Activated CD8-positive, alpha-beta T cell treated with anti-CD3 and anti-CD28 coated beads, Interleukin-2, amount 10 ng/mL, durations not matched to agents 7 days and 5 days (primary cell): ENCODE measurements at places on chromosomes 7 and 10.

- DNase-seq = no peak
These were observed 105.9 kb upstream of the ZNF716 start for GRCh38 chr7:57343901-57344622.

GRCh38 chr10:88880282-88881076 is 434 bp downstream of the STAMBPL1 start:
- DNase-seq = peak; percentile 87

DNA sequence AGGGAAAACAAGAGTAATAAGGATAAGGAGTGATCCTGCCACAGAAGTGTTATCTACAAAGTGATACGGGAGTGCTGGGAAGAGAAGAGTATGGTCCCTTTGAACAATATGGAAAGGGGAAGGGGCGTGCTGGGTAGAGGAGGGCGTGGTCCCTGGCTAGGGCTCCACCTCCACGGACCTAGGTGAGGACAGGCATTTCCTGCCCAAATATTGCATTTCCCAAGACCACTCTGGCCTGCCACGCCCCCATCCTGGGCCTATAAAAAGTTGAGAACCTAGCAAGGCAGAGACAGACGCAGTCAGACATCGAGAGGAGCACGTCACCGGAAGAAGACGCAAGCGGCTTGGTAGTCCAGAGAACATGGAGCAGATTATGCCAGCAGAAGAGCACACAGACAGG is 22.8 kb downstream of the VSTM4 start:
- no peak for DNase-seq

GRCh38 chr7:132187869-132188789 is 388.1 kb downstream of the PLXNA4 start:
- no peak for DNase-seq

GRCh38 chr7:99003419-99003818 is 125.1 kb downstream of the TRRAP start:
- no peak for DNase-seq

GRCh38 chr7:137443616-137444015 is 100.1 kb upstream of the PTN start:
- no peak for DNase-seq

GRCh38 chr10:72511459-72511858 is 114.4 kb downstream of the MICU1 start:
- no peak for DNase-seq

DNA sequence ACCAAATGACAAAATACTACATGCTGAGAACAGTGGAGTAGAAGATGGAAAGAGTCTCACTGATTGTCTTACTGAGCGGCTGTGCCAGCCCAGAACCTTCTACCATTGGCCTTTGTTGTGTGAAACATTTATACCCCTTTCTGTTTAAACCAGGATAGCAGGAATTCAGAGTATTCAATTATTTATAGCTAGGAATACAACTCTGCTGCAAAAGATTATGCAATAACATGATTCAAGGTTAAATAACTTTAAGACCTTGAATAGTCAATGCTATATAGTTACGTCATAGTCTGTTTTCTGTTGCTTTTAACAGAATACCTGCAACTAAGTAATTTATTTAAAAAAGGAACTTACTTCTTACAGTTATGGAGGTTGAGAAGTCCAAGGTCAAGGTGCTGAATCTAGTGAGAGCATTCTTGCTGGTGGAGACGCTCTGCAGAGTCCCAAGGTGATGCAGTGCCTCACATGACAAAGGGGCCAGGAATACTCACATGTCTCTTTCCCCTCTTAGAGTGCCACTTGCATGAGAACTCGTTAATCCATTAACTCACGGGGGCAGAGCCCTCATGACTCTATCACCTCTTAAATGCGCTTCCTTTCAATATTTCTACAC is 371.8 kb downstream of the MDFIC start:
- no peak for DNase-seq

DNA sequence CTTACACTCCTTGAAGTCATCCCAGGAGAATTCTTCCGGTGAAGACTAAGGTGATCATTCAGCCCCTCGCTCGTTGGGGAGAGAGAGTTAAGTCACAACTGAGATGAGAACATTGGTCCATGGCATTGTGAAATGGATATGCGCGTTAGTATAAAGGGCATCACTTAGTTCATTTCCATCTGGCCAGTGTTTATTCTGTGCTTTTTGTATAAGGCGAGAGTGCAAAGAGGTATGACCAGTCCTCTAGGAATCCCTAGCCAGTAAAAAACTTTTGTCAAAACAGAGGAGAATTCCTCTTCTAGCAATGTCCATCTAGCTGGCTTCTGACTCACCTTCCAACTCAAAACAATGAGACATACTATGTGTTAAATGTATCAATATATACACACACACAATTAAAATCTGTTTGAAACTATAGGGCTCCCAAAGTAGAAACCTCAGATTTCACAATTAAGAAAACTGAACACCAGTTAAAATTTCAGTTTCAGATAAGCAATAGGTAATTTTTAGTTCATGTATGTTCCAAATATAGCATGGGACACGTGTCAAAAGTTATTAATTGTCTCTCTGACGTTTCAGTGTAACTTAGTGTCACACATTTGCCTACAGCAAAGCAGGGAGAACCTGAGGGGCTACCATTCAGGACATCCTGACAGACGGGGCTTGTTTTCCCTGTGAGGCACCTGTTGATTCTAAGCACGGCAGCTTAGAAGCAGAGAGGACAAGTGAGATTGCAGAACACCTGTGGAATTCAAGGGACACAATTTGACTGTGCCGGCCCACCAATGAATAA is 158.9 kb downstream of the KLF6 start:
- DNase-seq = no peak

- no peak for DNase-seq
These were observed 74.8 kb downstream of the SEPTIN14 start for GRCh38 chr7:55787796-55788195.

GRCh38 chr7:155593461-155594162 is 47.3 kb upstream of the CNPY1 start:
- DNase-seq = no peak

DNA sequence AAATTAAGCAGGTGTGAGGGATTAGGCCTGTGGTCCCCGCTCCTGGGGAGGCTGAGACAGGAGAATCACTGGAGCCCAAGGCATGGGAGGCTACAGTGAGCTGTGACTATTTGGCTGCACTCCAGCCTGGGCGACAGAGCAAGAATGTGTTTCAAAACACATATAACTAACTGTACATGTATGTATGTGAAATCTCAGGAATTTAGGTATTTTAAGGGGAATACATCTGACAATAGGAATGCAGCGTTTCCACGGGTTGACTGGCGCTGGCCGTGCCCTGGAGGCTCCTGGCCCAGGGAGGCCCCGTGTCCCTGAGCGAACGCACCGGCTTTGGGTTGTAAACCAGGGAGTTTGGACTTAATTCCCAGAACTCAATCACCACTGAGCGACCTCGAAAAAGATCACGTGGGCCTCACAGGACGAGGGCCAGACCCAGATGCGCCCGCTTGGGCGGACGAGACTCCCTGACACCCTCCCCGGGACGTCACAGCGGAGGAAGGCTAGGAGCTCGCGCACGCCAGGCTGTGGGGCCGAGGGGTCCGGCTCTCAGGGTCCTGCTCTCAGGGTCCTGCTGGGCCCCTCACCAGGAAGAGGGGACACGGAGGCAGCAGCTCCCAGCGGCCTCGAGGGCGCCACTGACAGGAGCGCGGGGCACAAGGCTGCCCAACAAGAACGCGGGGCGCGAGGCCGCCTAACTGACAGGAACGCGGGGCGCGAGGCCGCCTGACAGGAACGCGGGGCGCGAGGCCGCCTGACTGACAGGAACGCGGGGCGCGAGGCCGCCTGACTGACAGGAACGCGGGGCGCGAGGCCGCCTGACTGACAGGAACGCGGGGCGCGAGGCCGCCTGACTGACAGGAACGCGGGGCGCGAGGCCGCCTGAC is 18.4 kb downstream of the PTPRN2 start:
- DNase-seq = no peak

GRCh38 chr7:78080241-78080640 is 281.7 kb downstream of the PHTF2 start:
- DNase-seq = no peak

- DNase-seq = no peak
These were observed 76.5 kb downstream of the PPP1R17 start for GRCh38 chr7:31763548-31763947.

GRCh38 chr10:34522546-34522945 is 292.6 kb downstream of the PARD3 start:
- no peak for DNase-seq

DNA sequence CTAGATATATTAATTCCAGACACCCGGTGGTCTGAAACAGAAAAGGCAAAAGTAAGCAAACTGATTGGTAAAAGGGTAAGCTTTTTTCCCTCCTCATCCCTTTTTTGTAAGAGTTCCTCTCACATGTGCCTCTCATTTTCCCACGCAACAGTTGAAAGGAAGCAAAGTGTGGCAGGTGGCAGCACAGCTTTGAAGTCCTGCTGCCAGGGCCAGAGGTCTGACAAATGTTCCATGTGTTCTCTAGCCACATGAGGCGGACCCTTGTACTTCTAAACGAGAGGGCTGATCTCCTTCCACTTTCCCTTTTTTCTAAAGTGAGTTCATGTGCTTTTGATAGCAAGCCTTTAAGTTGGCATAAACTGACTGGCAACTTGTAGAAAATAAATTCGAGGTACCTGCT is 217.5 kb downstream of the POLR1F start:
- no peak for DNase-seq

DNA sequence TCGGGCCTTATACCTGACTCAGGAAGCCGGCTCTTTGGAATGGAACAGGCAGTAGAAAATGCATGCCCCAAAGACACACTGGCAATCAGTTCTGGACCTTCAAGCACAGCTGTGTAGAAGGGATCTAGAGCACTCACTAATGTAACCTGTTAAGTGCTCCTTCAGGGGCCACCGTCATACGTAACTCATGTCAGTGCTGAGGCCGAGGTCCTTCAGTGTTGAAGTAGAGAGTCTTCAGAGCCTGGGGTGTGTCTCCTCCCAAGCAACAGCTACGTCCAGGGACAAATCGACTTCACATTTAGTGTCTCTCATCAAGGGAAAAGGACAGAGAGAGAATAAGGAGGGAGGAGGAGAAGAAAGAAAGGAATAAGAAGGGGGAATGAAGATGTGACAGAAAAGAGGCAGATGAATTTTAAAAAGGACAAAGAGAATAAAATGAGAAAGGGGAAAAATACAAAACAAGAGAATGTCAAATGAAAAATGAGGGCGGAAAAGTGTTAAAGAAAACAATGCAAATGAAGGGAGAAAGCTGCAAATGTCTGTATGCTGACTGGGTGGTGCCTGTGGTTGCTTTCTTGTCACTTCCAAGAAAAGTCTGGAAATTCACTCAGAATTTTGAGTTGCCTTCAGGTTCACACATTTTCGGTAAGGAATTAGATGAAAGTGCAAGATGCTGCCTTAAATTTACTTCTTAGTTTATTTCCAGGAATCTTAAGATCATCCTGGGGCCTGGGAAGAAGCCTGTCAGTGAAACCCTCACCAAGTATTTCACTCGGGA is 989.4 kb downstream of the GRID1 start:
- no peak for DNase-seq

DNA sequence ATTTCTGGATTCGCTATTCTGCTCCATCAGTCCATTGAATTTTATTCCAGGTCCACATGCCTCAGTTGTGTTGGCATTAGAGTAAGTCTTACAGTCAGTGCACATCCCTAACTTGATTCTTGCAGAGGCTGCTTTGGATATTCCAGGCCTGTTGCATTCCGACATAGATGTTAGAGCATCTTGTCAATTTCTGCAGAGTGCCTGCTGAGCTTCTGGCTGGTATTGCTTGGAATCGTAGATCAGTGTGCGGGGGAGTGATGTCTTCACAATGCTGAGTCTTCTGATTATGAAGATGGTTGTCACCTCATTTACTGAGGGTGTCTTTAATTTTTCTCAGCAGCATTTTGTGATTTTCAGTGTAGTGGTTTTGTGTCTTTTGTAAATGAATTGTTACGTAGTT is 45.2 kb downstream of the INPP5A start:
- no peak for DNase-seq

- DNase-seq = no peak
These were observed 605.4 kb downstream of the INHBA start for GRCh38 chr7:41097501-41097900.

GRCh38 chr10:59012839-59013238 is 163.6 kb upstream of the PHYHIPL start:
- DNase-seq = no peak

- DNase-seq = no peak
These were observed 20.9 kb downstream of the MORN4 start for GRCh38 chr10:97612386-97612785.

- no peak for DNase-seq
These were observed 44.2 kb downstream of the CTBP2 start for GRCh38 chr10:125116041-125116649.

- DNase-seq = no peak
These were observed 192.2 kb downstream of the SEMA3A start for GRCh38 chr7:84002348-84002747.

GRCh38 chr7:69837387-69838068 is 239.3 kb downstream of the AUTS2 start:
- DNase-seq = no peak

GRCh38 chr10:68829952-68830351 is 2.6 kb downstream of the STOX1 start:
- DNase-seq = no peak

GRCh38 chr7:143355450-143356385 is 6.8 kb downstream of the FAM131B start:
- DNase-seq = no peak

DNA sequence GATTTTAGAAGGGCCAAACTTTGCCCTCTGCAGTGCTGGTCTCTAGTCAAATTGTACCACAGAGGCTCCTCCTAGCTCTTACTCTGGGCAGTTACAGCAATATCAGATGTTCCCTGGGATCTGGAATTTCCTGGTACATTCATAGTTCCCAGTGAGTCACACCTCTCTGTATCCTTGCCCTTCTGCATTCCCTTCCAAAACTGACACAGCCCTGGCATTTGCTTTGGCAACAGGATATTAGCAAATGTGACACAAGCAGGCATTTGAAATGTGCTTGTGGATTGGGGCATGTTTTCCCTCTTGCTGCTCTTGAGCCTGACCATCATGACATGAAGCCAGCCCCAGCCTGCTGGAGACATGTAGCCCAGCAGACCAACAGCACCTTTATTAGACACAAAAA is 284.7 kb upstream of the AKR1E2 start:
- DNase-seq = no peak

DNA sequence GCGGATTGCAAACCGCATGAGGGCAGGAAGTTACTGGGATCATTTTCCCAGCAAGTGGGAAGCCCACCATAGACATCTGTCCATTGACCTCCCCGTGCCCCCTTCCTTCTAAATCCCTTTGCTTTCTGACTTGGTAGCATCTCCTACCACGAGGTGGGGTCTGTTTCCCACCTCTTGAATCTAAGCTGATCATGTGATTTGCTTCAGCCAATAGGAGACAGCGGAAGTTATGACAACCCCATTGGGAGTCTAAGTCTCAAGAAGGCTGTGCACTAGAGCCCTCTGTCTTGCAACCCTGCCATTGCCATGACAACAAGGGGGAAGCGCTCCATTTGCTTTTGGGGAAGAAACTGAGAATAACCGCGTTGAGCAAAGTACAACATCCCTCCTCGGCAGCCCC is 39.2 kb upstream of the CARD11 start:
- DNase-seq = no peak

DNA sequence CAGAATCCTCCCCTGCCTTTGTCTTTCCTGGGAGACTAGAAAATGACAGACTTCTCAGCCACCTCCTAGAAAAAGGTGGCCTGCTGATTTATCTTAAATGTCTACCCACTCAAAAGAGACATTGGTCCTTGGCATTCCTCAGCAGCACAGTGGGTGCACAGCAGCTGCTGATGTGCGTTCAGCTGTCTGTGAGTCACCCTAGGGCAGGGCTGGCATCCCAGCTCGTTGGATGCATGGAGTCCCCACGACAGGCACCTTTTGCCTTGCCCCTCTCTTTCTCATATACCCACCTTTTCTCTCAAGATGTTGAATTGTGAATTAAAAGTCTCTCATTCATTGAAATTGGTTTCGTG is 113.0 kb downstream of the DOCK1 start:
- no peak for DNase-seq
